ENCODE measurements at places on chromosomes 7 and 10.

DNA sequence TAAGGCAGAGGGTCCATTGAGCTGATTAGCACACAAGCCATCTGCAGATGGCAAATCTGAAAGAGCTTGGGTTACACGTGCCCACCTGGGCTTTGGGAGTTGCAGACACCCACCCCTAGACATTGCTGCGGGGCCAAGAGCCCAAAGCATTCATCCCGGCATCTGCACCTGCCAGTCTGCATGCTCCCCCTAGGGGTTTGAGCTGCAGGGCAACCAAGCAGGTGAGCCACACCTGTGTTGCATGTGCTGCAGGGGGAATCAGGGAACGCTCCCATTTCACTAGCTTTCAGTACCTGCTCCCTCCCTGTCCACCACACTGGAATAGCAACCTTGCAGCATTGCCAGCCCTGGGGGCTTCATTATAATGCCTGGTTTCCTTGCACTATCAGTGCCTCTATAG, 21.1 kb downstream of the C7orf33 start:
- DNase-seq: no peak

- DNase-seq: no peak
These were observed 106.7 kb downstream of the NKX6-2 start for GRCh38 chr10:132679217-132679595.

DNA sequence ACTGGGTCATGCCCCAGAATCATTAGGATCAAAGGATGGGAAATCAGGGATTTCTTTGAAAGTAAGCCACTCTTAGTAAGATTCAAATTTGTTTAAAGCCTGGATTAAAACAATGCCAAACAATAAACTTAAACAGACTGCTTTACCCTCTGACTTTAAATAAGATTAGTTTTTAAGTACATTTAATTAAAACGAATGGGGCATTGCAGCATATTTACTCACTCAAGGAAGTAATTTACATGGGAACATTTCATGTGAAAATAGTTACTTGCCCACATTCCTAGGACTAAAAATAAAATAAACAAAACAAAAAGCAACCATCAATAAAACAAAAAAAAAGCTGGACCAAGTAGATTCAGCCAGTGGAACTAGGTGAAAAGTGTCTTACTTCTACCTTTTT, 7.8 kb downstream of the ABLIM1 start:
- DNase-seq: no peak

- no peak for DNase-seq
These were observed 206.5 kb upstream of the ZMIZ1 start for GRCh38 chr10:78862328-78862640.

- no peak for DNase-seq
These were observed 27.4 kb downstream of the ADAMTS14 start for GRCh38 chr10:70699659-70700174.

- DNase-seq: peak; percentile 80
These were observed 276.9 kb upstream of the NEBL start for GRCh38 chr10:21173802-21174714.

All from stomach (tissue), 19 donors.